EL (cell line): ENCODE measurements at places on chromosomes 13 and 19.
A peak's percentile ranks its signal among the peaks of the same experiment; 100 is the strongest.

GRCh38 chr13:64078025-64078424 is 2662.4 kb upstream of the PCDH20 start:
- DNase-seq = no peak

DNA sequence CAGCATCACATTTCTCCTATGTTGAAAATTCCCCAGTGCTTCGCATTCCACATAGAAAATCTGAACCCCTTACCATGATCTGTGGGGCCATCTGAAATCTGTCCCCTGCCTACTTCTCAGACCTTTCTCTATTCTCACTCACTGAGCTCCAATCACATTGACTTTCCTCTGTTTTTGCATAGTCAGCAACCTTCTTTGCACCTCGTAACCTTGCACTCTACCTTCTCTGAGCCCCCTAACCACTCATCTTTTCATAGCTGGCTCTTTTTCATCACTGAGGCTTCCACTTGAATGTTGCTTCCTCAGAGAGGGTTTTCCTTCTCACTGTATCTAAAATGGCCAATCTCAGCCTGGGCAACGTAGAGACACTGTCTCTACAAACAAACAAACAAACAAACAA is 286.3 kb downstream of the GPC5 start:
- no peak for DNase-seq

- DNase-seq = no peak
Measured at GRCh38 chr13:40518481-40518882, 148.0 kb downstream of the FOXO1 start.

GRCh38 chr13:39100996-39101738 is 62.9 kb downstream of the NHLRC3 start:
- DNase-seq = no peak

DNA sequence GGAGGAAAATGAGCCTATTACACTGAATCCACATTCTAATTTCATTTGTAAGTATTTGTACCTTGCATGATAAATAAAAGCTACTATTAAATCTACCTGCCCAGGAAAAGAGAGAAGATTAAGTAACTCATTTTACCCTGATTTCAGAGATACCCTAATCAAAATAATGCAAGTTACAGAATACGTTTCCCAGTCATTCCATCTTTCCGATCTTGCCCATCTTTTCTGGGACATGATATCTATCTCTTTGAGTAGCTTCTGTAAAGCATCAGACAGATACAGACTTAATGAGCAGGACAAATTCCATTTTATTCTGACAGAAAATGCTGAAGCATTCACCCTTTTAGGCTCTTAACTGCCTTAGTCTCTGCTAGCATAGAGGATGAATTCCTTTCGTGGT is 56.6 kb downstream of the SPRY2 start:
- no peak for DNase-seq

GRCh38 chr19:53982611-53983010 is 8.8 kb upstream of the CACNG6 start:
- DNase-seq = peak; percentile 43

DNA sequence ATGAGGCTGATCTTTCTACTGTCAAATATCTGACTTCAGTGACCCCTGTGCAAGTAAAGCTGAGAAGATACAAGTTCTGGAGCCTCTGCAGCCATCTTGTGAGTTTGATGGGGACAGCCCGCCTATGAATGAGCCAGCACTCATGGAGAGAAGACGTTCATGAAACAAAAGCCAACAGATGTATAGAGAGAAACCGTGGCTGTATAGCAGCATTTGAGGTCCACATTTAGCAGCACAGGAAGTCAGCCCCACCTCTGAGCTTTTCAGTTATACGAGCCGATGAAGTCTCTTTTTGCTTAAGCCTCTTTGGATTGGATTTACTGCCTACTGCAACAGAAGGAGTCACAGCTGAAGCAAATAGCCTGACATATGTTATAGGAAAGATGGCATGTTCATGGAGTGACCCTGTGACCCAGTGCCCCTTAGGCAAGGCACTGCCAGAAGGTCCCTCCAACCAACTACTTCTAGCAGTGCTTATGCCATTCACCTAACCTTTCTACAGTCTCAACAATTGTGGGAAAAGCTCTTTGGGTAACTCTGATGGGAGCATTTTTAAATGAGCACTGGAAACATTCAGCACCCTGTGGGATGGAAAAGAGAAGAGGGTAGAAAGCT is 3.5 kb upstream of the DLEU7 start:
- DNase-seq = no peak

GRCh38 chr19:4559569-4559968 is at the start of gene SEMA6B:
Gene SEMA6B (minus strand): TSS chr19:4559684. CDS start chr19:4558457, 1,227 bp downstream.
- no peak for DNase-seq

DNA sequence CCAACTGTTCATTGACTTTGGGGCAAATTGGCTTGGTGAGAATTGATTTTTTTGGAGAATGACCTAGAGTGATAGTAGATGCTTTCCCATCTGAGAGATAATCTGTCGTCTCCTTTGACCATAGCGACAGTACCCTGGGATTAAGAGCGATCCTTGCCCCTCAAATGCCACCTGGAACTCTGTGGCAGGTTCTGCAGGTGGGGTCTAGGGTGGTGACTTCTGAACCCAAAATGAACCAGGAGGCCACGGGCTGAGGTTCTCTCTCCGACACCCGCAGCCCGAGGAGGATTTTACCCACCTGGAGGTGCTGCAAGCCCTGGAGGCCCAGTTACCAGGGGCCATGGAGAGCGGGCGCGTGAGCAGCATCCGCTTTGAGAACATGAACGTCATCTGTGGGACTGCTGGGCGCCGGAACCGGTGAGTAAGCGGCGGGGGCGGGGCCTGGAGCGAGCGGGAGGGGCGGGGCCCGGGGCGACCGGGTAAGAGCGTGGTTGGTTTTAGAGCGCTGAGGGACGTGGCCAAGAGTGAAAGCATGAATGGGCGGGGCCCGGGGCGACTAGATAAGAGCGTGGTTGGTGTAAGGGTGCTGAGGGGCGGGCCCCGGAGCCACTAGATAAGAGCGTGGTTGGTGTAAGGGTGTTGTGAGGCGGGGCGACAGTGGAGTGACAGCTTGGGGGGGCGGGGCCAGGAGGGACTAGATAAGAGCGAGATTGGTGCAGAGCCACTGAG is 8.6 kb downstream of the C19orf81 start:
- peak; percentile 100 for DNase-seq
